RWPE2 (cell line): ENCODE measurements at places on chromosomes 7 and 10.

DNA sequence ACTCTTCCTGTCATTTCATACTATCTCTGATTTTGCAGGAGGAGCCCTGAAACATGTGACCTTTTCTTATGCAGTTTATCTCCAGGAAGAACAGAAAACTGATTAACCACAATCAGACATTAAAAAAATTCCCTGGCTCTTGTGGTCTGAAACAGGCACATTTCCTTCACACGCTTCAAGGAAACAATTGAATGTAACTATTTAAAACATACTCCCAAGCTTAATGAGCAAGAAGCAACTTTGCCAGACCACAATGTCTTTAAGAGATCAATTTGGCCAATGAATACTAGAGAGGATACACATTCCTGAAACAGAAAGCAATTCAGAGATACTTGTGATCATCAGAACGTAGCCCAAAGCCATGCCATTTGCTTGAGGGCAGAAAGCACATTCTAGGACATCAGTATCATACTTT, 65.8 kb downstream of the PIP4K2A start:
- no peak overlapping the region for H3K4me3 ChIP-seq
- no peaks in the 10 kb centered on the region for H3K27me3 ChIP-seq
- H3K27ac ChIP-seq = peak overlapping the region; percentile 4
- no peaks in the 10 kb centered on the region for H3K36me3 ChIP-seq
- DNase-seq = no peak

DNA sequence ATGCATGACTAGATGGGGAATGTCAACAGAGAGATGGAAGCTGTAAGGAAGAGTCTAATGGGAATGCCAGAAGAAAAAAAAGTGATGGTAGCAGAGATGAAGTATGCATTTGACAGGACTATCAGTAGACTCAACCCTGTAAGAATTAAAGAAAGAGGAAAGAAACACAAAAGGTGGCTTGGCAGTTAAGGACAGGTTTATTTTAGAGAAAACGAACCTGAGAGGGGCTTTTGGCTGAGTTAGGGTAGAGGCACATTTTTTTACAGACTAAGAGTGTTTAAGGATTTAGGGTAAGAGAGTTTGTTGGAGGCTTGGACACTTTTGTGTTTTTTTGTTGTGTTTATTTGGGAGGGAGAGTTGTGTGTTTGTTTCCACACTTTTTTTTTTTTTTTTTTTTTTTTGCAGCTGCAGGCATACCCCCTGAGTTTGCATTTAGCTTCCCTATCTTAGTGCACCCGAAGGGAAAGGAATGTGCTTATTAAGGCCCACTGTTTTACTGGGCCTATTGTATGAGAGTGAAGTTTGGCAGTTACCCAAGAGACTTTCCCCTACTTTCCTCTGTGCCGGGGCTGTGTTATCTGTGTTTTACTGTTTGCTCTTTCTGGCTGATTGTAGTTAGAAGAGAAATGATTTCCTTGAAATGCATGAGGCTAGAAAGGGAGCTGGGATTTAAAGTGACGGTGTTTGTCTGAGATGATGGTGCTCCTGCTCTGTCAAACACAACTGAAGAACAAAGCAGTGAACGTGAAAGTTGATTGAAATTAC, 32.0 kb downstream of the NPVF start:
- H3K27me3 ChIP-seq = peaks cover 5% of the 10 kb centered on the region
- H3K27ac ChIP-seq = no peak overlapping the region
- no peaks in the 10 kb centered on the region for H3K36me3 ChIP-seq
- no peak for DNase-seq

- no peak overlapping the region for H3K27ac ChIP-seq
- H3K4me1 ChIP-seq = no peaks in the 10 kb centered on the region
- DNase-seq = no peak
- no peaks in the 10 kb centered on the region for H3K27me3 ChIP-seq
Observed at GRCh38 chr10:86391986-86392722, 25.6 kb upstream of the GRID1 start.

DNA sequence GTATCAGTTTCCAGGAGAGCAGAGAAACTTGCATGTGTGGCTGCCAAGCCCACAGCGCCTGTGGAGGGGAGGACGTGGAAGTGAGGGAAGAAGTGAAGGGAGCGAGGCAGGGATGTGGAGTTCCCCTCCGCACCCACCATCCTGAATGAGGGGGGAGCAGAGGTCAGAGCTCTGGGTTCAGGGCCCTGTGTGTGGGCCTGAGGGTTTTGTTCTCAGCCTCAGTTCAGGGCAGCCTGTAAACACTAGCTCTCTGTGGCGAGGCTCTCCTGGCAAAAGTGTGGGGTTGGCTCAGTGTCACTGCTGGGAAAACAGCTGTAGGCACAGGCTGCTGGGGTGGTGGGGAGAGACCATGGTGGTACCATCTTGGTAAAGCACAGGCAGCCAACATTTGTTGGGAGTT, 108.4 kb downstream of the C10orf105 start:
- H3K27me3 ChIP-seq = no peaks in the 10 kb centered on the region
- DNase-seq = no peak
- no peak overlapping the region for H3K27ac ChIP-seq
- H3K4me3 ChIP-seq = no peak overlapping the region
- no peaks in the 10 kb centered on the region for H3K4me1 ChIP-seq
- no peaks in the 10 kb centered on the region for H3K36me3 ChIP-seq

DNA sequence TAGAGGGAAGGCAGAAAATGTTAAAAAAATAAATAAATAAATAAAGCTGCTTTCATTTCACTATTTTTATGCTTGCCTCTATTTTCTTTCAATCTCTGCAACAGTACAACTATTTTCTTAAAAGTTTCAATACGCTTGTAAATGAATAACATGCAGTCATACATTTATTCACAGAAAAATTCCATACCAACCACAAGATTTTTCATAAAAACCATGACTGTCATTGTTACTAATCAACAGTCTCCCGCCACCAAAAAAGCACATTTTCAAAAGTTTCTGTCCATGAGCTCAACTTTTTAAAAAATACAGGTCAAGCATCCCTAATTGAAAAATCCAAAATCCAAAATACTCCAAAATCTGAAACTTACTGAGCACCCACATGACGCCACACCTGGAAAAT, 5.3 kb downstream of the PARD3 start:
- H3K4me1 ChIP-seq = peaks cover 18% of the 10 kb centered on the region
- H3K27me3 ChIP-seq = no peaks in the 10 kb centered on the region
- no peak for DNase-seq
- H3K4me3 ChIP-seq = no peak overlapping the region
- no peak overlapping the region for H3K27ac ChIP-seq
- H3K36me3 ChIP-seq = no peaks in the 10 kb centered on the region; the same call in 1 of the 2 replicates

GRCh38 chr7:132292803-132293202, 283.5 kb downstream of the PLXNA4 start:
- no peak overlapping the region for H3K27ac ChIP-seq
- no peaks in the 10 kb centered on the region for H3K36me3 ChIP-seq
- no peak overlapping the region for H3K4me3 ChIP-seq
- no peak for DNase-seq
- H3K4me1 ChIP-seq = no peaks in the 10 kb centered on the region

GRCh38 chr7:106538638-106539037, 122.3 kb downstream of the CCDC71L start:
- no peaks in the 10 kb centered on the region for H3K36me3 ChIP-seq
- no peaks in the 10 kb centered on the region for H3K4me1 ChIP-seq

DNA sequence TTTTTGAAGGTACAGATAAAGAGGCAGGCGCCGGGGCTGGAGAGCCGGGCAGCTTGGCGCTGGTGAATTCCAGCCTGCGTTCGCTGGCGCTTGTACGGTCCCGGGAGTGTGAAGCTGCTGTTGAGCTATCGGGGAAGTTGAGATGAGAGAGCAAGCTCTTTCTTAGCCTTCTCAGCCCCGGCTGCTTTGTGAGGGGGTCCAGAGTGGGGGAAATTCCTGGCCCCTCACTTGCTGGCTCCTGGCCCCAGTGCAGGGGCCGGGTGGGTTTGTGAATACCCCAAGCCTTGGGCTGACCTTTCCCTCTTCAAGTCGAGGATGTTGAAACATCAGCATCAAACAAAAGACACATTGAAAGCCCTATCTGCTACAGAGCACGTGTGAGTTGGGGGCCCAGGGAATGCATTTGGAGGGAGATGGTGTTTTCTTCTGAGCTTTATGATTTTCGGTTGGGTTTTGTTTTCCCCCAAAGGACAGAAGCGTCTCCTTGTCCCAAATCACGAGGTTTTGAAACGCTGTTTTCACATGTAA, 2.7 kb downstream of the ZMIZ1 start:
- DNase-seq = no peak
- H3K27ac ChIP-seq = peak overlapping the region; percentile 84
- H3K4me1 ChIP-seq = peaks cover 23% of the 10 kb centered on the region
- no peaks in the 10 kb centered on the region for H3K36me3 ChIP-seq
- H3K27me3 ChIP-seq = no peaks in the 10 kb centered on the region

DNA sequence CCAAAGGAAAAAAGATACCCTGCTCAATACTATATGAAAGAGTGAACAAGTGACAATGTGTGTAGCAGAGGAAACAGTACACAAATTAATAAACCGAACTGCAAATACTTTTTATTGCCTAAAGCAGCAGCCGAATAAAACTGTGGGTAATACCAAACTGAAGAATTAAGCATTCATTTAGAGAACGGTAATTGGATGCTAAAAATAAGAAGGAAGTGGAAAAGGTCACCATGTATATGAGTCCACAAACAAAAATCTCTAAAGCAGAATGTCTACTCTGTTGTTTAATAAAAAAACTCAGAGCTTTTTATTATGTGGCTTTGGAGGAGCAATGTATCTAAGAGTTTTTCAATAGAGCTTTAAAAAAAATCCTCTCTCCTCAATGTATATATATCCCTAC, 87.9 kb downstream of the ETV1 start:
- DNase-seq = no peak
- no peak overlapping the region for H3K4me3 ChIP-seq
- H3K4me1 ChIP-seq = no peaks in the 10 kb centered on the region
- H3K27ac ChIP-seq = no peak overlapping the region
- no peaks in the 10 kb centered on the region for H3K27me3 ChIP-seq

DNA sequence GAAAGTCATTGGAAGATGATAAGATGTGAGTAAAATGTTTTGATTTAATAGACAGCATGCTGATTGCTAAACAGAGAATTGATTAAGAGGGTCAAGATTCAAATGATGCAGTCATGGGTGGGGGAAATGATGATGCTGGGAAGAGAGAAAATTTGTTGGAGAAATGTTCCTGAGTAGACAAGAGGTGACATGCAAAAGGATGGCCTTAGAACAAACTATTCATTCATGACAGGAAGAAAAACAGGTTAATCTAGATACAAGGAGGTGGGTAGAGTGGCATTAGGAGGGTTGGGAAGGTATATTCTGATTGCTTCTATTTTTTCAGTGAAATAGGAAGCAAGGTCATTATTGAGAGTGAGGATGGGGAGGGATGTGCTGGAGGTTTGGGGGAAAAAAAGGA, 146.7 kb downstream of the SEM1 start:
- H3K4me3 ChIP-seq = no peak overlapping the region
- no peak overlapping the region for H3K27ac ChIP-seq
- no peaks in the 10 kb centered on the region for H3K4me1 ChIP-seq
- DNase-seq = no peak

GRCh38 chr7:26699766-26700165, 164.6 kb downstream of the SKAP2 start:
- H3K27ac ChIP-seq = no peak overlapping the region
- H3K36me3 ChIP-seq = no peaks in the 10 kb centered on the region
- H3K27me3 ChIP-seq = no peaks in the 10 kb centered on the region
- H3K4me1 ChIP-seq = no peaks in the 10 kb centered on the region
- H3K4me3 ChIP-seq = no peak overlapping the region

DNA sequence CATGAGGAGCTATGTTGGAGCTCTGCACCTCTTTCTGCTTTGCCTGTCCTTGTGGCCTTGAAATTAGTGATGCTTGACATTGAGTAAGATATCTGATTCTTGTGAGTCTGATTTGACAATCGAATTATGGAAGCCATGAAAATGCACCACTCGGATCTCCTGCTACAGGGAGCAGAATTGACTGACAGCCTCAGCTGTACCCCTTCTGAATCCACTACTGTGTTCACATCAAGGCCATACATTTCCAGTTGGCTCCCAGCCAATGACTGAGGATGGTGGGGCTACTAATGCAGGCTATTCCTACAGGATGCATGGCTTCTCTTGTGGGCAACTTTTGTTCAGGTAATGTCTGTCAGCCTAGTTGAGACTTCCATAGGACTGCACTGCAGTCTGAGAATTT, 321.9 kb downstream of the REEP3 start:
- no peaks in the 10 kb centered on the region for H3K4me1 ChIP-seq
- H3K4me3 ChIP-seq = no peak overlapping the region
- no peak for DNase-seq
- no peaks in the 10 kb centered on the region for H3K27me3 ChIP-seq
- H3K36me3 ChIP-seq = no peaks in the 10 kb centered on the region

GRCh38 chr7:157411580-157411979, 74.8 kb downstream of the DNAJB6 start:
- peaks cover 8% of the 10 kb centered on the region for H3K4me1 ChIP-seq
- peak; percentile 63 for DNase-seq
- H3K4me3 ChIP-seq = no peak overlapping the region
- peak overlapping the region; percentile 62 for H3K27ac ChIP-seq

DNA sequence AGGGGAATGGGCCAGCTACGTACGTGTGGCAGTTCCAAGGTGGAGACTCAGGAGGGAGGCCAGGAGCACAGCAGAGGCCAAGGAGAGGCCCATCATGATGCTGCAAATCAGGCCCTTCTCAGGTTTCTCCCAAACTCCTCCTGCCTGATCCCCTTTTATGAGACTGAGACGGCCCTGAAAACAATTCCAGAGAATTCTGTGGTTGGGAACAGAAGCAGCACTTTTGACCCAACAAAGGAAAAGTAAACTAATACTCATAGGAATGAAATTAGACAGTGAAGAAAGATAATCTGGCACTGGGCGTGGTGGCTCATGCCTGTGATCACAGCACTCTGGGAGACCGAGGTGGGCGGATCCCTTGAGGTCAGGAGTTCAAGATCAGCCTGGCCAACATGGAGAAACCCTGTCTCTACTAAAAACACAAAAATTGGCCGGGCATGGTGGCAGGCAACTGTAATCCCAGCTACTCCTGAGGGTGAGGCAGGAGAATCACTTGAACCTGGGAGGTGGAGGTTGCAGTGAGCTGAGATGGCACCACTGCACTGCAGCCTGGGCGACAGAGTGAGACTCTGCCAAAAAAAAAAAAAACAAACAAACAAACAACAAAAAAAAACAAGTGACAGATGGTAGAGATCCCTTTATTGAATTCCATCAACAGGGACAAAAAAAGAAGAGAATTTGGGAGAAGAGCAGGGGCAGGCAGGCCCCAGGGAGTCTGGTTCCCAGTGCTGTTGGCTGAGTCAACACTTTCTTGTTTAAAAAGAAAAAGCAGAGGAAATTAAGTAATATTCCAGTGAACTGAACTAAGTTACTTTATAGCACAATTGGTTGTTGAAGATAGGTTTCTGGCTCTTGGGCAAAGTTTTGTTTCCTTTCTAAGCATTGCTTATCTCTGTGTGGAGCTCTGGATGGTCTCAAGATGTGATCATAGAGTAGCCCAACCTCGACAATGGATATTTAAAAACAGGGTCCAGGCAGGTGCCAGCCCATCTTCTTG, at the start of gene CCL26:
Gene CCL26 (minus strand): TSS at position 131 of the 997 bp plus-strand sequence. CDS start 35 bp downstream, at position 96.
- H3K27me3 ChIP-seq = no peaks in the 10 kb centered on the region
- no peaks in the 10 kb centered on the region for H3K36me3 ChIP-seq
- peak; percentile 64 for DNase-seq
- H3K4me1 ChIP-seq = peaks cover 7% of the 10 kb centered on the region
- no peak within 1 kb of the TSS for H3K4me3 ChIP-seq

GRCh38 chr7:114414156-114415063, at the start of gene FOXP2:
Gene FOXP2 (plus strand): TSS chr7:114414815. CDS start chr7:114426512, 11,697 bp downstream.
- no peak within 1 kb of the TSS for H3K27ac ChIP-seq
- H3K4me3 ChIP-seq = no peak within 1 kb of the TSS
- H3K27me3 ChIP-seq = peaks cover 39% of the 10 kb centered on the region
- H3K4me1 ChIP-seq = no peaks in the 10 kb centered on the region
- no peak for DNase-seq

- no peaks in the 10 kb centered on the region for H3K27me3 ChIP-seq
- no peak for DNase-seq
- peaks cover 58% of the 10 kb centered on the region for H3K4me1 ChIP-seq
- no peaks in the 10 kb centered on the region for H3K36me3 ChIP-seq
- H3K4me3 ChIP-seq = no peak overlapping the region
Observed at GRCh38 chr7:116574025-116574822, 49.4 kb downstream of the CAV1 start.
